ENCODE measurements at places on chromosomes 11 and 22. TPM values are rescaled to one million over a fixed set of nuclear protein-coding genes. Genes with fewer than 3 reads are reported as not detected.

ANKK1 gene
- total RNA-seq: 0.20 TPM

CNGA4 gene
- 0.22 TPM for total RNA-seq

GRAMD4 gene
- 39.3 TPM for total RNA-seq

DAGLA gene
- total RNA-seq: not detected

OR4D5 gene
- not detected for total RNA-seq

RCOR2 gene
- not detected for total RNA-seq

IL18BP gene
- total RNA-seq: 26.8 TPM

OR51Q1 gene
- not detected for total RNA-seq

SERPING1 gene
- total RNA-seq: not detected

RAC2 gene
- 557 TPM for total RNA-seq

SCGB1A1 gene
- total RNA-seq: not detected

EXPH5 gene
- 0.27 TPM for total RNA-seq

DUSP8 gene
- total RNA-seq: 1.7 TPM

PRR33 gene
- 0.16 TPM for total RNA-seq

SLC22A9 gene
- total RNA-seq: not detected

OR5AS1 gene
- total RNA-seq: not detected

PEX16 gene
- 72.0 TPM for total RNA-seq

PHLDB1 gene
- 1.3 TPM for total RNA-seq

MRPL23 gene
- 89.8 TPM for total RNA-seq

OR52N5 gene
- not detected for total RNA-seq

MMP12 gene
- total RNA-seq: not detected

TCN2 gene
- not detected for total RNA-seq

ST14 gene
- 23.9 TPM for total RNA-seq

SHISAL1 gene
- total RNA-seq: not detected

JHY gene
- 2.2 TPM for total RNA-seq

MS4A7 gene
- total RNA-seq: 43.1 TPM

FANCF gene
- 21.9 TPM for total RNA-seq

MMP7 gene
- total RNA-seq: not detected

MAPK11 gene
- 10.7 TPM for total RNA-seq

ARHGAP8 gene
- total RNA-seq: 0.49 TPM

RFPL1 gene
- not detected for total RNA-seq

ARHGEF17 gene
- total RNA-seq: not detected

CHCHD10 gene
- total RNA-seq: 68.8 TPM

HPX gene
- 0.40 TPM for total RNA-seq

RAG1 gene
- total RNA-seq: 0.10 TPM

SUSD2 gene
- 0.93 TPM for total RNA-seq

OR10S1 gene
- total RNA-seq: not detected

Data from activated B cell treated with CpG ODN at 0.5 μM for 24 hours (primary cell).